Activated naive CD8-positive, alpha-beta T cell treated with anti-CD3 and anti-CD28 coated beads for 36 hours (primary cell): ENCODE measurements at places on chromosomes 13 and 19.

- no peak for DNase-seq
These were observed 20.1 kb upstream of the RAB20 start for GRCh38 chr13:110581506-110582185.

- DNase-seq = no peak
These were observed 114.6 kb downstream of the SOX1 start for GRCh38 chr13:112181336-112182067.

- DNase-seq = no peak
These were observed 46.6 kb downstream of the MBNL2 start for GRCh38 chr13:97268772-97269171.

- DNase-seq = no peak
These were observed 17.5 kb upstream of the KBTBD6 start for GRCh38 chr13:41150058-41150457.

DNA sequence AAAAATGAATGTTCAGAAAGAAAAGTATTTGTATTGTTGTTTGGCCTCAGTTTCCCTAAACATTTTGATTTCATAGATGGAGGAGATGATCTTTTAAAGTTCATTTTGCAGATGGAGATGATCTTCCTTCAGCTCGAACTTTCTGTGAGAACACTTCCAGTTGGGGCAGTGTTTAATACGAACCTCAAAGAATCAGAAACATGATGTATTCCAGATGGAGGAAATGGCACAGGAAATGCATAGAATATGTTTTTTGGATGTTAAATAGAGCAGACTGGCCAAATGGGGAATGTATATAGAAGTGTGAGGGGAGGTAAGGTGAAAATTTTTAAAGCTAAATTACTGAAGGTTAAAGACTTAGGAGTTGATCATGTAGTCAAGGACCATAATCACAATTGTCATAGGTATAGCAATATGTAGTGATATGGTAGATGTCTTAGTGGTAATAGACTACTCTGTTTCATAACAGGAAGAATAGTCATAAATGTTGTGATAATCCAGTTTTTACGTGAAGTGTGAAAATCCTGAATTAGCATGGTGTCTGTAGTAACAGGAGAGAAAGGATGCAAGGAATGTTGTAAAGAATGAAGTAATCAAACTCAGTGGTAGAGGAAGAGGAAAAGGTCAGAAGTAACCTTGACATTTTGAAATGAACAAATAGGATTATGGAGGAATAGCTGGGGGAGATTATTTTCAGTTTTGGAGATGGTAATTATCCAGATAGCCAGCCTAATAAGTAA is 5.1 kb downstream of the RAP2A start:
- no peak for DNase-seq

- no peak for DNase-seq
These were observed 9.9 kb downstream of the NACC1 start for GRCh38 chr19:13127811-13128575.

DNA sequence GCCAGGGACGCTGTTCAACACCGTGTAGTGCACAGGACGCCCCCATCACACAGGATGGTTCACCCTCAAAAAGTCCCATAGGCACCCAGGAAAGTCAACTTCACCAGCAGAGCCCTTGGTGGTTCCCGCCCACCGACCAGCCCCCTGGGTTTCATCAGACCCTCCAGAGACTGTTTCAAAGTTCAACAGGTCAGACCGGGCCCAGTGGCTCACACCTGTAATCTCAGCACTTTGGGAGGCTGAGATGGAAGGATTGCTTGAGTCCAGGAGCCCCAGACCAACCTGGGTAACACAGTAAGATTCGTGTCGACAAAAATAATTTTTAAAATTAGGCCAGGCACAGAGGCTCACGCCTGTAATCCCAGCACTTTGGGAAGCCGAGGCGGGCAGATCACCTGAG is 61.0 kb downstream of the MYO9B start:
- DNase-seq = no peak

DNA sequence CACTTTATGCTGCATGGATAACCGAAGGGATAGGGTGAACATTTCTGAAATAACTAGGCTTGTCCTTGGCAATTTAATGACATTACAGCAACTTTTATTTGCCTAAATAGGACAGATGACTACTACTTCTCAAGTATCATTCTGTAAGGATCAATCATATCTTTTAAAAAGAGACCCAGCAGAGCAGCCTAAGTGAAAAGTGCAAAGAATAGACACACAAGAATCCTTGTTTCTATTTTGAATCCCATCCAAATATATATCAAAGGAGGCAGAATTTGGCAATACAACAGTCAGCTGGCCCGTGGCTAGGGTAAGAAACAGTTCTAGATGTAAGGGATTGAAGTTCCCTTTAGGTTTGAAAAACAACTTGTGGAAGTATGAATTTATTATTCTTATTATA is 6.9 kb downstream of the THSD1 start:
- DNase-seq = no peak

GRCh38 chr19:48819366-48819816 is 8.6 kb upstream of the BCAT2 start:
- DNase-seq = no peak

DNA sequence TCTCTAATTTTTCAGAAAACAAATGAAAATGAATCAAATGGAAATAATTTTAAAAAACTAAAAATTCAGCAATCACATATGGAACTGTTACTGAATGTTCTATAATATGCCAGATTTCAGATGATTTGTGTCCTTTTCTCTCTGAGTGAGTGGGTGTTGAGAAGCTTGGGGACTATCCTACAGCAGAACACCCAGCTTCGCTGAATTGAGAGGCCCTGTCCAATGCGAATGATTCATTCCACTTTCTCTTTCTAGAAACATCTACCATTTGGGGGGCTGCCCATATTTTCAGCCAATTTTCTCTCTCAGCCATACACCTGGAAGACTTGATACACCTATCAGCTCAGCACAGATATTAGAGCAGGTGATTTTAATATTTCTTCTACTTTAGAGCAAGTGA is 1666.7 kb downstream of the EFNB2 start:
- DNase-seq = no peak

- no peak for DNase-seq
These were observed 620 bp downstream of the CRTC1 start for GRCh38 chr19:18683958-18684641.

DNA sequence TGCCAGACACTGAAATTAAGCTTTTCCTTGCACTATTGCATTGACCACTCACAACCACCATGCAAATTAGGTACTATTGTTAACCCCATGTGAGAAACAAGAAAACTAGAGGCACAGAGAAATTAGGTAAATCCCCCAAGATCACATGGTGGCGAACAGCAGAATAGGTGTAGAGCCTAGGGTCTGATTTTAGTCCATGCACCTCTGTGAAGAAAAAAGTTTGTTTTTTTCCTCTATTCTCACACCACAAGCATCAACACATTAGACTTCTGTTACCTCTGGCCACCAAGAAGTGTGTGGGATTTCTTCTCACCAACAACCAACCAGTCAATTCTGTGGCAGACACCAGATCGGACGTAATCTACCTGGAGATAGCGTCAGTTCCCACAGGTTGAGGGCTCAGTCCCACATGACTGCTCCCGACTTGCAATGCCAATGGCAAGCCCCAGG is 391.9 kb downstream of the COG6 start:
- DNase-seq = no peak

DNA sequence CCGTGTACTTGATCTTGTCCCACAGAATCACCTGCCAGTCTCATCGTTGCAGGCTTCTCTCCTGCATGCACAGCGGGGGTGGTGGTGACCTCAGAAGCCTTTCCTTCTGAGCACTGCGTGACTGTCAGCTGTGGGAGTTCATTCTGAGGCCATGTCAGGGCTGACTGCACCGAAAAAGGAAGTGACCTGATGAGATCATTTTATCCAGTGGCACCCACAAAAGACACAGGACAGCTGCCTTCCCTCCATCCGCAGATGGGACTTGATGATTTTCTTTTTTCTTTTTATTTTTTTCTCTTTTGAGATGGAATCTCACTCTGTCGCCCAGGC is 89.7 kb downstream of the RAB20 start:
- DNase-seq = peak; percentile 29

DNA sequence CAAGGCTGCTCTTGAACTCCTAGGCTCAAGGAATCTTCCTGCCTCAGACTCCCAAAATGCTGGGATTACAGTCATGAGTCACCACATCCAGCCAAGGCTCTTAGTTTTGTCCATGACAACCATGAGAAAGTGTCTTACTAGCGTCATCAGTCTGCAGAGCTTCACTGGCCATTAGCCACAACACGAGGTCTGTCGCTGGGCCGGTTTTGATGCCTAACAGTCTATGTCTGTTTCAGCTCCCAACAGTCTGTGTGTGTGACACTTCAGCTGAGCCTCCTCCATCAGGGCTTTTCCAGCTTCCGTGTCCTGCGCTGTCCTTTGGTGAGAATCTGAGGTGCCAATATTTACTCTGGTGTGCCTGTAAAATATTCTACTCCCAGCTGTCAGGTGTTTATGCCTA is 47.6 kb downstream of the CEP89 start:
- no peak for DNase-seq

GRCh38 chr19:4831304-4831978 is at the start of gene TICAM1:
TICAM1 (minus strand) TSS chr19:4831712; CDS start chr19:4818377, 13,335 bp downstream.
- DNase-seq = peak; percentile 80

DNA sequence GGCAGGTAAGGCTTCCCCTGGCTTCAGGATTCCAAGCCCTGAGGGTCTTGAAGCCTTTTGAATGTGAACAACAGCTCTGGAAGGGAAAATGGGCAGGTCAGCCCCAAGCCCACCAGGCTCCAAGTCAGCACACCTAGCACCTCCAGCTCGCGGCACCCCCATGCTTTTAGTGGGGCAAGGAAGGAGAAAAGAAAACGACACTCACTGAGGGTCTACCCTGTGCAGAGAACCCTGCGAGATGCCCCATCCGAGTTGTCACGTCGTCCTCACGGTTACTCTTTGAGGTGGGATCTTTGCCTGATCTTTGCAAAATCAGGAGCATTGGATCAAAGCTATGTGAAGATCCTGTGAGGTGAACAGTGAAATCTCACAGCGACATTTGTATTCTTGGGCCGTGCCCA is 5.7 kb upstream of the F10 start:
- DNase-seq = no peak

DNA sequence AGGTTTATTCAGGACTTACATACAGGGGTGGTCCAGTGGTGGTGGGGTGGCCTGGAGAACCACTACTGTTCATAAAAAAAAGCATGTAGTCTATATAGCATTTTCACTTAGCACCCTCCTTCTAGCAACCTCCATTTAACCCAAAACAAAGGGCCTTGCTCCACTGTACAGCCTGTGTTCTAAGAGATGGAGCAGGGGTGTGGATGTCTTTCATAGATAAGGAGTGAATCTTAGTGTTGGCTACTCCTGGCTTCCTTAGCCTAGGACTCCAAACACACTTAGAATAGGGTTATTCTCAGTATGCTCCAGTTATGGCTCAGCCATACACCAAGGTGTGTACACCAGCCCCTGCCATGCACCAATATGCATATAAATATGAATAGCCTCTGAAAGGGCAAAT is 95.2 kb downstream of the ELF1 start:
- DNase-seq = no peak

- DNase-seq = no peak
These were observed 564 bp downstream of the NLRP12 start for GRCh38 chr19:53823380-53824120.

DNA sequence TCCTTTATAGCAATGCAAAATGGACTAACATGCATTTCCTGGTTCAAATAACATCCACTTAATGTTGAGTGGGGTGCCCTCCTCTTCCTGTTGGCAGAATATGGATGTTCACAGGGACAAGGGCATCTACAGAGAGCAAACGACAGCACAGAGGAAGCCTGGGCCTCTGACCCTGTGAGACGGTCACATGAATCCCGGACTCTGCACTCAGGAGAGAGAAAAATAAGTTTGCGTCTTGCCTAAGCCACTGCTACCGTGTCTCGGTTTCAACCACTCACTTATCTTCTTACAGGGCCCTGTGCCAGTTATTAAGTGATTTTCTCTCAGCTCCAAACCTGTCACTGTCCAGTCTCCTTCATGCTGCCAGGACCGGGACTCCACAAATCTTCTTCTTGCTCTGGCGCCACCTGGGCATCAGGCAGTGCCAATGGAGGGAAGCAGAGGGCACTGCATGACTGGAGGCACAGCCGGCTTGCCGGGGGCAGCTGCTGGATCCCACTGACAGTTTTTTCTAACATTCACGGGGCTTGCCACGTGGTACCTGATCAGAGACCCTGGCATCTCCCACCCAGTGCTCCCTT is 11.8 kb downstream of the LIG1 start:
- no peak for DNase-seq

DNA sequence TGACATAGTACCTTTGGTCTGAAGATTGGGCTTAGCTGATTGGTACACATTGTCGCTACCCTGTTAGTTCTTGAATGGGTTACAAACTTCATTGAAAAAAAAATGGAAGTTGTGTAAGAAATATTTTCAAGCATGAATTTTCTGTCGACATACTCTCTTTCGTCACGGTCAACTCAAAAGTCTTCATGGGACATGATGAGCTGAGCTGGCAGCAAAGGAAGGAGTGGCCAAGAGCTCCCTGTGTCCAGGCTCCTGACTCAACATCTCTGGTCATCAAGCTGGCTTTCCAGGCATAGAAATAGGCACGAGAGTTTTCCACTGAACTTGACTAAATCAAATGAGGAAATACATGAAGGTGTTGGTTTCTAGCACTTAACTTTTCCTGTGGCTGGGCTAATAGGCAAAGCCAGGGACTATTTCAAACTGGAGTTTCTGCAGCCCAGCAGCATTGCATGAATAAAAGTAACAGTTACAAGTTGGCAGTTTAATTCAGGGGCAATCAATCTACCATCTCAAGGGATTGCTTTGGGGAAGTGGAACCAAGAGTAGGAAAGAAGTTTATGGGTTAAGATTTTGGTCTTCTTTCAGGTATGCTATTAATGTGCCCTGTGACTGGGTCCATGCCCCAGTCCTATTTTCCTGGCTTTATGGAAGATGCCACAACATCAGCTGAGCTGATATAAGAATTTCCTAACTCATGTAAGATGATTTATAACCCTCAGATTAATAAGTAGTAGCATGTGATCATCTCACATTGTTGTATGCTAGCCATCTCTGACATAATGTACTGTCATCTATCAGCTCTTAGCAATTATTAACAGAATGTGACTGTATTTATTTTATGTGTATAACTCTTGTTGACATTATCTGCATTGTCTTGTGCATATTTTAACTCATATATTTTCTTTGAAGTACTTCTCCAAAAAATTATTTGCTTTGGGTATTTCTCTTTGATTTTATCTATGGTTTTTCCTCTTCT is 385.8 kb downstream of the DLEU7 start:
- DNase-seq = no peak

GRCh38 chr13:109719962-109720646 is 66.3 kb downstream of the IRS2 start:
- DNase-seq = no peak

DNA sequence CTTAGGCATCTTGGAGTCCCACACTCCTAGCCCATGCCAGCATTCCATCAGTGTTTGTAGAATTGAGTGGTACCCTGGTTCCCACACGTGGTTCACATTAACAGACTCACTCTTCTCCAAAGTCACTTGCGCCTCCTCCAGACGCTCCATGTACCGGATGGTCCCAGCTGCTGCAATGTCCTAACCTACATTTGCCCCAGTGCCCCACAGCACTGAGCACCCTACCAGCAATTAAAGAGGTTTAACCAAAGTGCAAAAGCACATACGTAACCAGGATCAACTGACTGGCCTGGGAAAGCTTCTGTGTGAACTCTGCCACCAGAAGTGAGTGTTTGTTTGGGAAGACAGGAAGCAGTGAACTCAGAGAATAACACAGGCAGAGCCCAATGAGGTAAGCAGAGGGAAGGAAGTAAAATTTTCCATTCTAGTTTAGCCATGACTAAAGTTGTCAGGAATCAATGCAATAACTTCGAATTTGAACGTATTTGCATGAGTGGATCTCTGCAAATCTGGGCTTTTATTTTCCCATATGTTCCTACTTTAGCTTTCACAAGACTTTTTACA is 7.3 kb upstream of the MEDAG start:
- no peak for DNase-seq

GRCh38 chr13:110841846-110842245 is 73.0 kb downstream of the ANKRD10 start:
- DNase-seq = no peak
